ENCODE measurements at places on chromosomes 16 and 17. TPM values are rescaled to one million over a fixed set of nuclear protein-coding genes. Genes with fewer than 3 reads are reported as not detected.

CTRB2 gene
- not detected for total RNA-seq

TNFRSF13B gene
- total RNA-seq = not detected

PHF12 gene
- total RNA-seq = 30.3 TPM

C17orf50 gene
- total RNA-seq = 0.59 TPM

HS3ST3B1 gene
- 1.0 TPM for total RNA-seq

Data from A549 treated with Mapracorat at 1 μM for 4 hours (cell line).